ENCODE measurements at places on chromosomes 1 and 21.

- no peak for DNase-seq
These were observed 204.9 kb upstream of the CACYBP start for GRCh38 chr1:174794861-174795260.

DNA sequence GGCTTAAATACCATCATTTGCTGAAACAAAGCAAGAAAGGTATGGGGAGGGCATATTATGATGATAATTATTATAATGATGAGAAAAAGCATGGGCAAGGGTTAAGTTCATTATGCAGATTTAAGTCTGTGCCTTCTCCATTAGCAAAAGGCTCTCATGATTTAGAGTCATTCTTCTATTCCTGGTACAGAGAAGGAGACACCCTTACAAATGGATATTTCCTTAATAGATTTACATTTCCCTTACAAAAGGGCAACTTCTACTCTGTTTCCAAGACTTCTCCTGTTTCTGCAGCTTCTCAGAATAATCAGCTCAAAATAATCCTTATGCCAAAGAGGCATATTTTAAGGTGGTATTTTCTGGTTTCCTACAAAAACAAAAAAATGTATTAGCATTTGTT is 121.1 kb upstream of the CAMK1G start:
- no peak for DNase-seq

- no peak for DNase-seq
These were observed 2.0 kb upstream of the SRM start for GRCh38 chr1:11061652-11062365.

DNA sequence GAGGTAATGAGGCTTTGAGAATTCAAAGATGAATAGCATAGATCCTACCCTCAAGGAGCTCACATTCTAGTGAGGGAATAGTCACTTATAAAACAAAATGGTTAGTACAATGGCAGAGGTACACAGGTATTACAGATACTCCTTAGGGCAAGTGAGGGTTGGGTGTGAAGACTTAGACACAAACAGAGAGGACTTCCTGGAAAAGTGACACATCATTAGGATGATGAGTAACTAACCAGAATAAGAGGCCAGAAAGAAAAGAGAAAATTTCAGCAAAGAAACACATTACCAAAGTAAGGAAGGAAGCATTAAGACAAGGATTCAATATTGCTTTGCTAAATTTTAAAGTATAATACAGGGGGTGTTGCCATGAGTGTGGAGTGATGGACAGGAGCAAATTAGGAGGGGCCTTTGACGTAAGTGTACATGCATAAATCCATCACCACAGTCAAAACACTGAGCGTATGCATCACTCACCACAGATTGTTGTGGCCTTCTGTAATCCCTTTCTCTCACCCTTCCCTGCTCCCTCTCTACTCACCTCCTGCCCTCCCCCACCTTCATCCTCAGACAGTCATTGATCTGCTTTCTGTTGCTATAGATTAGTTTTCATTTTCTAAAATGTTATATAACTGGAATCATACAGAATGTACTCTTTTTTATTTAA is 7.9 kb downstream of the CD53 start:
- DNase-seq: no peak

- no peak for DNase-seq
These were observed 12.3 kb downstream of the BTG2 start for GRCh38 chr1:203317429-203318228.

All from NCI-H446 treated with DMSO at 0.1 percent for 48 hours (cell line).